Thymus (tissue), 14 donors: ENCODE measurements at places on chromosomes 13 and 19. TPM values are rescaled to one million over a fixed set of nuclear protein-coding genes. Genes with fewer than 3 reads are reported as not detected.

The ZNF749 gene
- 11.2 TPM for total RNA-seq

The C13orf42 gene
- 0.05 TPM for total RNA-seq

The CYP2A7 gene
- total RNA-seq, result not detected

The FRY gene
- 9.8 TPM for total RNA-seq

The PRX gene
- total RNA-seq, result 1.0 TPM

The CBY2 gene
- total RNA-seq, result 0.05 TPM

The SMIM44 gene
- not detected for total RNA-seq

The NDUFA7 gene
- total RNA-seq, result 98.3 TPM

DNA sequence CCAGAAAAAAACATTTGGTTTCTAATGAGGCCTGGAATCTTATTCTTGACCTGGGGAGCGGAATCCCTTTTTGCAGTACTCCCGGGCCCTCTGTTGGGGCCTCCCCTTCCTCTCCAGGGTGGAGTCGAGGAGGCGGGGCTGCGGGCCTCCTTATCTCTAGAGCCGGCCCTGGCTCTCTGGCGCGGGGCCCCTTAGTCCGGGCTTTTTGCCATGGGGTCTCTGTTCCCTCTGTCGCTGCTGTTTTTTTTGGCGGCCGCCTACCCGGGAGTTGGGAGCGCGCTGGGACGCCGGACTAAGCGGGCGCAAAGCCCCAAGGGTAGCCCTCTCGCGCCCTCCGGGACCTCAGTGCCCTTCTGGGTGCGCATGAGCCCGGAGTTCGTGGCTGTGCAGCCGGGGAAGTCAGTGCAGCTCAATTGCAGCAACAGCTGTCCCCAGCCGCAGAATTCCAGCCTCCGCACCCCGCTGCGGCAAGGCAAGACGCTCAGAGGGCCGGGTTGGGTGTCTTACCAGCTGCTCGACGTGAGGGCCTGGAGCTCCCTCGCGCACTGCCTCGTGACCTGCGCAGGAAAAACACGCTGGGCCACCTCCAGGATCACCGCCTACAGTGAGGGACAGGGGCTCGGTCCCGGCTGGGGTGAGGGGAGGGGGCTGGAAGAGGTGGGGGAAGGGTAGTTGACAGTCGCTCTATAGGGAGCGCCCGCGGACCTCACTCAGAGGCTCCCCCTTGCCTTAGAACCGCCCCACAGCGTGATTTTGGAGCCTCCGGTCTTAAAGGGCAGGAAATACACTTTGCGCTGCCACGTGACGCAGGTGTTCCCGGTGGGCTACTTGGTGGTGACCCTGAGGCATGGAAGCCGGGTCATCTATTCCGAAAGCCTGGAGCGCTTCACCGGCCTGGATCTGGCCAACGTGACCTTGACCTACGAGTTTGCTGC, at the start of gene ICAM4:
Gene ICAM4, plus strand, starts transcription at position 153 of the 935 bp plus-strand sequence. Its CDS starts 58 bp downstream, at position 211.
- H3K4me1 ChIP-seq, result peaks cover 69% of the 10 kb centered on the region
- peaks cover 68% of the 10 kb centered on the region for H3K27me3 ChIP-seq
- H3K36me3 ChIP-seq, result no peaks in the 10 kb centered on the region
- peak within 1 kb of the TSS; percentile 4 for H3K27ac ChIP-seq
- DNase-seq, result no peak

DNA sequence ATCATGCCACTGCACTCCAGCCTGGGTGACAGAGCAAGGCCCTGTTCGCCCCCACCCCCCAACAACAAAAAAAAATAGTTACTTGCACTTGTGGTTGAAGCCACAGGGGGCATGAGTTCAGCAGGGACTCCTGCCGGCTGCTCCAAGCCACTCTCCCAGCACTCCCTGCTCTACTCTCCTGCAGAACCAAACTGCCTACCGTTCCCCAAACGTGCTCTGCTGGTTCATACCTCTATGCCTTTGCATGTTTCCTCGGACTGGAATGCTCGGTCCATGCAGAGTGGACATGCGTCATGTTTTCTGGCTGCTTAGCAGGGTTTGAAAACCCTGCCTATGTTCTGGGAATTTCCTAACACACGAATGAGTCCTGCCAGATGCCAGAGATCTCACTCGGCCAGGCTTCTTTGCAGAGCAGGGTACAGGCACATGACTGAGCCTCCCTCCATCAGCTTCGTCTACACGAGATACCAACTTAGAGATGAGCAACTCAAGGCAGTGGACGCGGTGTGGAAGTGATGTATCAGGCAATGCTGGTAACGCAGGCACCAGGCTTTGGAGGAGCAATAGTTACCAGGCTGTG, 8.5 kb upstream of the SLC25A15 start:
- no peak for DNase-seq
- H3K27me3 ChIP-seq, result no peaks in the 10 kb centered on the region
- no peak overlapping the region for H3K4me3 ChIP-seq
- H3K27ac ChIP-seq, result no peak overlapping the region
- no peaks in the 10 kb centered on the region for H3K36me3 ChIP-seq

- no peaks in the 10 kb centered on the region for H3K36me3 ChIP-seq
- peaks cover 6% of the 10 kb centered on the region for H3K4me1 ChIP-seq
- no peak overlapping the region for H3K4me3 ChIP-seq
- H3K27me3 ChIP-seq, result no peaks in the 10 kb centered on the region
- H3K27ac ChIP-seq, result no peak overlapping the region
- DNase-seq, result no peak
Measured at GRCh38 chr13:74090397-74090796, 43.8 kb downstream of the KLF12 start.

DNA sequence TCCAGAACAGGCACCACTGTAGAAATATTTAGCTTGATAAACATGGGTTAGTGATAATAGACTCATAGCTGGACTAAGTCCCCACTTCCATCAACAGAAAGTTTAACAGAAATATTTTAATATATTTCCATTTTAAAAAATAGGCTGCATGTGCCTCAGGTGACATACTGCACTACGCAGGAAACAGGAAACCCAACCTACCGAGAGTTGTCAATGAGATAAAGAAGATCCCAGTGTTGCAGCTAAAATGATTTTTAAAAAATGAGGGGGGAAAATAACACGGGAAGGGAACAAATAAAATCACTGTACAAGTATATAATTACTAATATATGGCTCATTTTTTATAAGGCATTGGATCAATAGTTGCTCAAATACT, 154.8 kb downstream of the TBC1D4 start:
- peak overlapping the region; percentile 36 for H3K4me3 ChIP-seq
- no peaks in the 10 kb centered on the region for H3K36me3 ChIP-seq
- H3K27ac ChIP-seq, result peak overlapping the region; percentile 77
- H3K27me3 ChIP-seq, result no peaks in the 10 kb centered on the region
- DNase-seq, result peak; percentile 30

DNA sequence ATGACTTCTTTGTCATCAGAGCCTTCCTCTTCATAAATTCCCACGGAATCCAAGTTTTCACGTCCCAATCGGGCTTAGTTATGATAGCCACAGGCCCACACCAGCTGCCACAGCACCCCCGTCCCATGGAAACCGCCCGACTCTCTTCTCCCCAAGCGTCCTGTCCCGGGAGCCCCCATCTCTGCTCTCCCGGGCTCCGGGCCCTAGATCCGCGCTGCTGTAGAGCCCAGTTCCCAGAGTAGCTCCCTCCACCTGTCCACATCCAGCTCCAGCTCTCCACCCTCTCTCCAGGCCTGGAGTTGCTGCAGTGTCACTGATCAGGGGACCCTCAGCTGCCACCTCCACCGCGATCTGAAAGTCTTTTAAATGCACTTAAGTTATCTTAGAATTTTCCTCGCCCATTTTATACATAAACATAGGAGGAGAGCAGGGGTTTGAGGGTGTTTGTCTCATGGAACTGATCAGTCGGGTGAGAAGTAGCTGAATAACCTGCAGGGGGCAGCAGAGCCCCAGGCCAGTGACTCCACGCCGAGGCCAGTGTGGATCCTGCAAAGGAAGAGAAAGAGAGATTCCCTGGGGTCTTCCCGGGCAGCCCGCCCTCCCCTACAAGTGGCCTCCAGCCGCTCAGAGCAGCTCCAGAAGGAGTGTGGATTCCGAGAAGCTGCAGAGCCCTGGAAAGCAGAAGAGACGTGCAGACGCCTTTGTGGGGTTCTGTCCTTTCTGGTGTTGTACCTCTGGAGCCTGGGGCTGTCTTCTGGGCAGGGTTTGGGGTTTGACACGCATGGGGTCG, 1.1 kb upstream of the ZNF763 start:
- DNase-seq, result peak; percentile 61
- H3K4me3 ChIP-seq, result no peak overlapping the region
- H3K27ac ChIP-seq, result peak overlapping the region; percentile 99
- no peaks in the 10 kb centered on the region for H3K36me3 ChIP-seq
- no peaks in the 10 kb centered on the region for H3K27me3 ChIP-seq

DNA sequence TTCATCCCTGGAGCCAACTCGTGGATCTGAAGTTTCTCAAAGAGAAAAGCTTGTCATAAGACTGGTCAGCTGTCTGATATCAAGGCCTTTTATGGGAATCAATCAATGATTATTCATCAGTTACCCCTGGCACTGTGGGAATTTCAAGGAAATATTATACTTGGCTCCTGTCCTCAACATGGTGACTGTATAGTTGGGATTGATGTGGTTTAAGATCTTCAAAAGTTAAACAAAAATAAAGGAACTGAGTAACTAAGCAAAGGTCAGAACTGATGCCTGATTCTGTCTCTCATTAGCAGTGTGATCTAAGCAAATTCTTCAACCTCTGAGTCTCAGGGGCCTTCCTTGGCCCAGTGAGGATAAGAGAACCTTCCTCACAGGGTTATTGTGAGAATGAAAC, 22.2 kb upstream of the SERPINE3 start:
- H3K4me3 ChIP-seq, result no peak overlapping the region
- no peaks in the 10 kb centered on the region for H3K36me3 ChIP-seq
- DNase-seq, result no peak
- no peaks in the 10 kb centered on the region for H3K27me3 ChIP-seq

- H3K4me3 ChIP-seq, result no peak overlapping the region
- no peak for DNase-seq
- no peak overlapping the region for H3K27ac ChIP-seq
- H3K27me3 ChIP-seq, result no peaks in the 10 kb centered on the region
- no peaks in the 10 kb centered on the region for H3K36me3 ChIP-seq
- H3K4me1 ChIP-seq, result no peaks in the 10 kb centered on the region
Measured at GRCh38 chr19:13267131-13267530, 116.9 kb downstream of the IER2 start.

DNA sequence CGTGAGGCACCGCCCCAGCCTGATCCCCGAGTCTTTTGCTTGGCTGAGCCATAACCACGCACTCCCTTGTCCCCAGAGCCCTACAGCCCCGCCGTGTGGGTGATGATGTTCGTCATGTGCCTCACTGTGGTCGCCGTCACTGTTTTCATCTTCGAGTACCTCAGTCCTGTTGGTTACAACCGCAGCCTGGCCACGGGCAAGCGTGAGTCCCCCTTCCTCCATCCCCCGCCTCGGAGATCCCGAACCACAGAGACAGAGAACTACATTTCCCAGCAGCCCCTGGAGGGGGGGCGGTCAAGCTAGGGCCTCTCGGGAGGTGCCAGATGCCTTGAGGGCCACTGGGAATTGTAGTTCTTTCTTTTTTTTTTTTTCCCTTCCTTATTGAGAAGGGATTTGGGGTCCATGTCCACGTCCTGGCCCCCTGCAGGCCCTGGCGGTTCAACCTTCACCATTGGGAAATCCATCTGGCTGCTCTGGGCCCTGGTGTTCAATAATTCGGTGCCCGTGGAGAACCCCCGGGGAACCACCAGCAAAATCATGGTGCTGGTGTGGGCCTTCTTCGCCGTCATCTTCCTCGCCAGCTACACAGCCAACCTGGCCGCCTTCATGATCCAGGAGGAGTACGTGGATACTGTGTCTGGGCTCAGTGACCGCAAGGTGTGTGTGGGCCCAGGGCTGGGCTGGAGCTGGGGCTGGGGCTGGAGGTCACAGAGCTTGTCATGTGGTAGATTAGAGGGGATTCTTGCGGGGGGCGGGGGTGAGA, 25.9 kb downstream of the GRIN2D start:
- DNase-seq, result peak; percentile 54
- H3K4me1 ChIP-seq, result no peaks in the 10 kb centered on the region
- H3K4me3 ChIP-seq, result no peak overlapping the region
- H3K27me3 ChIP-seq, result peaks cover 36% of the 10 kb centered on the region
- H3K36me3 ChIP-seq, result no peaks in the 10 kb centered on the region
- no peak overlapping the region for H3K27ac ChIP-seq

DNA sequence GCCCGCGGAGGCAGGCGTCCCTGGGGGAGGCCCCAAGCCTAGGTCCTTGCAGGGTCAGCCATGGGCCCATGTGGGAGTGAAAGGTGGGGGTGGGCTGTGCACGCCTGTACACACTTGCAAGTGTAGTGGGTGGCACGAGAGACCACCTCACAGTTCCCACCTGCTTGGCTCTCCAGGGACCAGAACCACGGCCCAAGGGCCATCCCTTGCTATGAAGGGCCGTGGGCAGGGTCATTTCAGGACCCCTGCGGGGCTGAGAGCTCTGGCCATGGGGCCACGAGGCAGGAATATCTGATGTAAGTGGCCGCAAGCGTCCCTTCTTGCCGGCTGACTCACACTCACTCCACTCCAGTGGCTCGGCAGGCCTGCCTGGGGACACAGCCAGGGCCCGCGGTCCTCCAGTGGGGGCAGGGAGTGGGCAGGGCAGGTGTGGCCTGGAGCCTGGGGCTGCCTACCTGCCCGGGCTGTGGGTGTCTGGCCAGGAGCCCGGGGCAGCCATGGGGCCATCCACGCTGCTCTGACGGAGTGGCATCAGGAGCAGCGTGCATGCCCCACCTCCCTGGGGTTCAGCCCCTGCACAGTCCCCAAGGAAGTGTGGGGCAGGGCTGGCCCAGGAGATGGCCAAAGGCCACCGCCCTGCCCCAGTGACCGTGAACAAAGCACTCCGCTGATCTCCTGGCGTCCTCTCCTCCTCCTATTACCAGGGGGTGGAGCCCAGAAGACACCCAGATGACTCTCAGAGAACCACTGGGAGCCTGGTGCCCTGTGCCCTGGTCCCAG, 8.6 kb upstream of the MKNK2 start:
- H3K36me3 ChIP-seq, result no peaks in the 10 kb centered on the region
- DNase-seq, result no peak
- no peak overlapping the region for H3K4me3 ChIP-seq
- H3K27ac ChIP-seq, result peak overlapping the region; percentile 96

DNA sequence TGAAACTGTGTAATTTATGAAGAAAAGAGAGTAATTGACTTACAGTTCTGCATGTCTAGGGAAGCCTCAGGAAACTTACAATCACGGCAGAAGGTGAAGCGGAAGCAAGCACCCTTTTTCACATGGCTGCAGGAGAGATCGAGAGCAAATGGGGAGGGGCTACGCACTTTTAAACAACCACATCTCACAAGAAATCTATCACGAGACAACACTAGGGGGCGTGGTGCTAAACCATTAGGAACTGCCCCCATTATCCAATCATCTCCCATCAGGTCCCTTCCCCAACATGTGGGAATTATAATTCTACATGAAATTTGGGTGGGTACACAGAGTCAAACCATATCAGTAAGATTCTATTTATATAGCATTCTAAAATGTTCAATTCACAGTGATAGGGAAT, 114.8 kb upstream of the TRPC4 start:
- no peaks in the 10 kb centered on the region for H3K4me1 ChIP-seq
- no peaks in the 10 kb centered on the region for H3K36me3 ChIP-seq
- H3K27ac ChIP-seq, result no peak overlapping the region

GRCh38 chr13:44487989-44488388, 88.1 kb downstream of the TSC22D1 start:
- no peaks in the 10 kb centered on the region for H3K27me3 ChIP-seq
- no peak for DNase-seq
- H3K36me3 ChIP-seq, result no peaks in the 10 kb centered on the region

GRCh38 chr19:50695251-50696093, 24.1 kb downstream of the SHANK1 start:
- DNase-seq, result no peak
- H3K36me3 ChIP-seq, result no peaks in the 10 kb centered on the region
- no peak overlapping the region for H3K27ac ChIP-seq
- peaks cover 49% of the 10 kb centered on the region for H3K27me3 ChIP-seq
- H3K4me3 ChIP-seq, result no peak overlapping the region

- no peaks in the 10 kb centered on the region for H3K36me3 ChIP-seq
- H3K27me3 ChIP-seq, result peaks cover 20% of the 10 kb centered on the region
- H3K27ac ChIP-seq, result no peak within 1 kb of the TSS
- DNase-seq, result no peak
- H3K4me3 ChIP-seq, result no peak within 1 kb of the TSS
Measured at GRCh38 chr19:852136-853013, at the start of gene ELANE. Gene ELANE (plus strand): TSS chr19:852303. CDS start chr19:852329, 26 bp downstream.
